ENCODE measurements at places on chromosomes 2 and 18. TPM values are rescaled to one million over a fixed set of nuclear protein-coding genes. Genes with fewer than 3 reads are reported as not detected.

ABCB11 gene
- not detected for total RNA-seq

TEX44 gene
- total RNA-seq = not detected

DNA sequence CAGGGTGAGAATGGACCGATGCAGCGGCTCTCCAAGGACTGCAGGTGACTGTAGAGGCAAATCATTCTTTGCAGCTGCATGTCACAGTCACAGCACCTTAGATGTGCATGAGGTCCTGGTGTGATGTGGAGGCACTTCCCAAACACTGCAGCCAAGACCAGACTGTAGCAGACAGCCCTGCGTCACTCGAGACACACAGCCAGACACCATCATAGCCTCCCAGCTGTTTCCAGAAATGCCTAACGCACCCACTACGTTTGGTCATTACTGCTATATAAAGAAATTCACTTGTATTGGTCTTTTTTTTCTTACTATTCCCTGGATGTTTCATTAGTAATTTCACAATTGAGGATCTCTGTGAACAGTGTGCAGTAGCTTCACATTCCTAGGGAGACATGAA, 60.9 kb downstream of the SH3YL1 start:
- H3K36me3 ChIP-seq = no peaks in the 10 kb centered on the region
- H3K4me1 ChIP-seq = no peaks in the 10 kb centered on the region
- no peak for DNase-seq
- peaks cover 6% of the 10 kb centered on the region for H3K27me3 ChIP-seq
- H3K27ac ChIP-seq = no peak overlapping the region
- no peak overlapping the region for H3K4me3 ChIP-seq

C2orf81 gene
- 3.6 TPM for total RNA-seq

GRCh38 chr2:23814963-23815362, 112.0 kb downstream of the ATAD2B start:
- H3K27me3 ChIP-seq = no peaks in the 10 kb centered on the region
- H3K4me3 ChIP-seq = no peak overlapping the region
- H3K4me1 ChIP-seq = no peaks in the 10 kb centered on the region
- H3K27ac ChIP-seq = no peak overlapping the region
- peaks cover 69% of the 10 kb centered on the region for H3K36me3 ChIP-seq

GRCh38 chr2:120251078-120251477, 1.6 kb upstream of the RALB start:
- peak; percentile 60 for DNase-seq
- H3K36me3 ChIP-seq = no peaks in the 10 kb centered on the region
- no peak overlapping the region for H3K4me3 ChIP-seq
- H3K27ac ChIP-seq = no peak overlapping the region
- no peaks in the 10 kb centered on the region for H3K27me3 ChIP-seq

GRCh38 chr2:55022476-55022875, 27.8 kb downstream of the RTN4 start:
- DNase-seq = no peak
- H3K36me3 ChIP-seq = no peaks in the 10 kb centered on the region
- peaks cover 91% of the 10 kb centered on the region for H3K4me1 ChIP-seq
- no peak overlapping the region for H3K4me3 ChIP-seq

DNA sequence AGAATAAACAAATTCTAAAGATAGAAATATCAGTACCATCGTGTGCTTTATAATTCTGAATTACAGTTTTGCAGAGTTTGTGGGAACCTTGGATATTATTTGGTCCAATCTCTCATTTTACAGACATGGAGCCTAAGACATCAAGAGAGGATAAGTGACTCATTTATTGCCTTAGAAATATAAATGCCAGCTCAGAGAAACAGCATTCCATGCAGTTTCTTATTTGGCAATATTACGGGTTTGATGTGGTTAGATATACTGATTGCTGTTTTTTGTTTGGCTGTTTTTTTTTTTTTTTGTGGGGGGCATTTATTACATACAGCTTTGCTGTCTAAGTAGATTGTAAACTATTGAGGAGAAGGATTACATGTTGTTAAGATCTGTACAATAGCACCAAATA, 1241.1 kb upstream of the LRRTM1 start:
- no peak for DNase-seq
- H3K4me3 ChIP-seq = no peak overlapping the region
- H3K27ac ChIP-seq = no peak overlapping the region

DNA sequence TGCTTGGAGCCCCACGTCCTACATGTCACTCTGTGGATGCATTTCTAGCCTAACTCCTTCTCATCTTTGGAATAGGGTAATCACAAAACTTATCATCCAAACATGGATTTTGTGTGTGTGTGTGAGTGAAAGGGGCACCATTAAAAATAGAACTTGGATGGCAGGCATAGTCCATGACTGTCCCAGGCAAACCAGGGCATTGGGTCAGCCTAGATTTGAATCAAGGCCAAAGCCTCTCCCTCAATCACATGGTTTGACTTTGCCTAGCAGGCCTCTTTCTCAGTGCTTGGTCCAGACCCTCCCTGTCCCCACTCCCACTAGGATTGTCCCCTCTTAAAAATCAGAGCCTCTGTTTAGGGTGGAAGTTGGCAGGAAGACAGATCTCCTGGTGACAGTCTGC, 67.4 kb upstream of the BCL2L11 start:
- no peaks in the 10 kb centered on the region for H3K27me3 ChIP-seq
- no peak for DNase-seq
- H3K27ac ChIP-seq = no peak overlapping the region
- H3K36me3 ChIP-seq = no peaks in the 10 kb centered on the region
- no peak overlapping the region for H3K4me3 ChIP-seq
- peaks cover 18% of the 10 kb centered on the region for H3K4me1 ChIP-seq

NTSR2 gene
- total RNA-seq = not detected

DOK6 gene
- total RNA-seq = 2.0 TPM

AMER3 gene
- total RNA-seq = not detected

DNA sequence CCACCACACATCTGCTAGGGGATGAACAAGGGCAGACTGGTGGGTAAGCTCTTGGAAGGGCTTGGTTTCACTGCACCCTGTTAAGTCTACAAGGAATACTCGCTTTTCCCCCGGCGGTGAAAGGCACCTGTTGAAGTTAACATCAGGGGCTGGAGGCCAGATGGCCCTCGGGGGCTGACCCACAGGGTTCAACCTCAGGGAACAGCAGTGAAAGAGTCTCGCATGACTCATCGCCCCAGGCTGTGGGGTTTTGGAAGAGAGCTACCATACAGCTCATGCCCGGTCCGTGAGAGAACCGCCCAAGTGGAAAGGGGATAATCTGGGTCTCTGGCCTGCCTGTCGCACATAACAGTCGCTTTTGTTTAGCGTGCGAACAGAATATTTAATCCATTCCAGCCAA, 748.0 kb downstream of the DPP10 start:
- H3K36me3 ChIP-seq = no peaks in the 10 kb centered on the region
- H3K27ac ChIP-seq = no peak overlapping the region
- no peaks in the 10 kb centered on the region for H3K4me1 ChIP-seq
- no peak overlapping the region for H3K4me3 ChIP-seq

SCN2A gene
- total RNA-seq = 0.36 TPM

GRCh38 chr2:15331787-15332186, 229.3 kb downstream of the NBAS start:
- no peak for DNase-seq
- no peaks in the 10 kb centered on the region for H3K27me3 ChIP-seq
- peaks cover 57% of the 10 kb centered on the region for H3K36me3 ChIP-seq
- H3K27ac ChIP-seq = no peak overlapping the region
- no peak overlapping the region for H3K4me3 ChIP-seq
- no peaks in the 10 kb centered on the region for H3K4me1 ChIP-seq

- H3K27me3 ChIP-seq = peaks cover 43% of the 10 kb centered on the region
- H3K27ac ChIP-seq = no peak overlapping the region
- peak; percentile 17 for DNase-seq
- no peaks in the 10 kb centered on the region for H3K36me3 ChIP-seq
- no peak overlapping the region for H3K4me3 ChIP-seq
Observed at GRCh38 chr18:12405066-12405465, 2.7 kb upstream of the PRELID3A start.

Measured in spleen (tissue), 13 donors.